Activated naive CD8-positive, alpha-beta T cell treated with anti-CD3 and anti-CD28 coated beads, Interleukin-2, amount 10 ng/mL, durations not matched to agents 7 days and 5 days (primary cell): ENCODE measurements at places on chromosomes 6 and 20. TPM values are rescaled to one million over a fixed set of nuclear protein-coding genes. Genes with fewer than 3 reads are reported as not detected.

- H3K27ac ChIP-seq: no peak overlapping the region
- H3K27me3 ChIP-seq: peaks cover 55% of the 10 kb centered on the region
- peaks cover 2% of the 10 kb centered on the region for H3K4me1 ChIP-seq
- H3K4me3 ChIP-seq: no peak overlapping the region
Observed at GRCh38 chr6:125375821-125376220, 74.1 kb upstream of the HDDC2 start.

DNA sequence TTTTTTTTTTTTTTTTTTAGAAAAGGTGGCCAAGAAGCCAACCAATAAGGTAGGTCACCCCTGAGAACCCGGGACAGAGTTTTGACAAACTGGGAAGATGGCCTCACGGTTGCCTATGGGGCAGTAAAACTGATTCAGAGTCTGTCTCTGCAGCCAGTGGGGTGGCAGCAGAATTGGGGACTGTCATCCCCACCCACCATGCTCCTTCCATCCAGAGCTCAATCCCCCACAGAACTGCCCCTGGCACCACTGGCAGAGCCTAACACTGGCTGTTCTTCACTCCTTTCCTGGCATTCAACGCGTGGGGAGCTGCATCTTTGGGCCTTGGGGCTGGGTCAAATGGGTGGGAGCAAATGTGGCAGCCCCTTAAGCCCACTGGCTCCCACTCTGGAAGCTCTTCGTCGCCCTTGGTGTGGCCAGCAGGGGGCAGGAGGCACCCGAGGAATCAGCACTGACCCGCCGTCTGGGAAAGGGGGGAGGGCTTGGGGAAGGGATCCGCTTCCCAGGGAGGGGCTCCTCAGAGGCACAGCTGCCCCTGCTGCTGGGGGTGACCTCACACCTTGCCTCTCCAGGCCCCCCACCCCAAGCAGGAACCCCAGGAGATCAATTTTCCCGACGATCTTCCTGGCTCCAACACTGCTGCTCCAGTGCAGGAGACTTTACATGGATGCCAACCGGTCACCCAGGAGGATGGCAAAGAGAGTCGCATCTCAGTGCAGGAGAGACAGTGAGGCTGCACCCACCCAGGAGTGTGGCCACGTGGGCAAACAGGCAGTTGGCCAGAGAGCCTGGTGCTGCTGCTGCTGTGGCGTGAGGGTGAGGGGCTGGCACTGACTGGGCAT is 10.4 kb downstream of the CD40 start:
- no peak overlapping the region for H3K4me3 ChIP-seq
- H3K4me1 ChIP-seq: peaks cover 6% of the 10 kb centered on the region
- DNase-seq: peak; percentile 32
- H3K27ac ChIP-seq: no peak overlapping the region
- peaks cover 12% of the 10 kb centered on the region for H3K27me3 ChIP-seq
- H3K36me3 ChIP-seq: no peaks in the 10 kb centered on the region

DNA sequence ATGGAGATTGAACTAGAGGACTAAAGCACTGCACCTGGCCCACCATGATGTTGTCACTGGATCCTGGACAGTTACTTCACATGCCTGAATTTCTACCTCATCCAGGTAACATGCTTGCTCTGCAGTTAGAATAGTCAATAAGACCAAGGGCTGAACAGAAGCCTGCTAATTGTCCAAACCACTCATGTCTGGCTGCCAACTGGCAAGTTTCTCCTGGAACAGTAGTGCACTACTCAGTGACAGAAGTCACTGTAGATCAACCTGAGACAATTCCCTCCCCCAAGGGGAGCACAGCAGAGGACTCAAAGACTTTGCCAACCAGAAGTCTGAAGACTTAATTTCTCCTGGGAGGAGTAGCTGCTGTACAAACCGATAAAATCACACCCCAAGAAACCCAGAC is 454.6 kb upstream of the MARCKS start:
- no peaks in the 10 kb centered on the region for H3K27me3 ChIP-seq
- H3K36me3 ChIP-seq: no peaks in the 10 kb centered on the region
- H3K4me3 ChIP-seq: no peak overlapping the region
- no peak for DNase-seq

DNA sequence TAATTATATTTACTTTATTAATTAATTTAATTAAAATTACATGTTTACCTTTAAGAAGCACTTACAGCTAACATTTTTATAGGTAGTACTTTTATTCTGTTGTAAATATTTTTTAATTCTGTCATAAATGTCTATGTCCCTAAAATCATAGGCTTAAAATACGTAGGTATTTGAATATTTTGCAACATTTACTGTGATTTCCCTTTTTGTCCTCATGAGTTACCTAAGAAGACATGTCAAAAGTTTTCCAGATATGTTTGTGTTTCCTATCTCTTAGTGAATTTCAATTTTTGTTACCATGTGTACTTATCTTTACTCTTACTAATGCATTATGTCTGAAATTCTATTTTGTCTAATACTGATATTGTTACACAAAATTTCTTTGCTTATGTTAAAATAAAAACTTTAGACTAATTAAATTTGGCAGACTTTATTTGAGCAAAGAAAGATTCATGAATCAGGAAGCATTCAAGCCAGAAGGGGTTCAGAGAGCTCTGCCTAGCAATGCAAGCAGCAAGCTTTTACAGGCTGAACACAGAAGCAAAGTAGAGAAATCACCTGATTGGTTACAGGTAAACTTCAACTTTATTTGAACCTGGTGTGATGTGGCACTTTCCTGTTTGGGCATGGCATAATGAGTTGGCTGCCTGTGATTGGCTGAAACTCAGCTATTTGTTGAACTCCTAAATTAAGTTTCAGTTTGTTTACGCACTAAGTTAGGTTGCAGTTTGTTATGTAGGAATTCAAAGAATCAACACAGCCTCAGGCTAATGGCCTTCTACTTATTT is 123.2 kb upstream of the TMEM170B start:
- DNase-seq: no peak
- no peaks in the 10 kb centered on the region for H3K27me3 ChIP-seq
- H3K4me3 ChIP-seq: peak overlapping the region; percentile 56
- peaks cover 43% of the 10 kb centered on the region for H3K4me1 ChIP-seq

GRCh38 chr6:70345619-70346018 is 42.7 kb upstream of the COL9A1 start:
- peaks cover 7% of the 10 kb centered on the region for H3K27me3 ChIP-seq
- H3K4me3 ChIP-seq: no peak overlapping the region
- H3K36me3 ChIP-seq: no peaks in the 10 kb centered on the region
- no peak overlapping the region for H3K27ac ChIP-seq
- H3K4me1 ChIP-seq: no peaks in the 10 kb centered on the region

GRCh38 chr6:86010915-86011786 is 368.5 kb upstream of the SYNCRIP start:
- H3K27me3 ChIP-seq: no peaks in the 10 kb centered on the region
- DNase-seq: no peak
- no peaks in the 10 kb centered on the region for H3K4me1 ChIP-seq
- no peak overlapping the region for H3K4me3 ChIP-seq
- no peak overlapping the region for H3K27ac ChIP-seq
- H3K36me3 ChIP-seq: no peaks in the 10 kb centered on the region

- peak overlapping the region; percentile 2 for H3K4me3 ChIP-seq
- H3K36me3 ChIP-seq: no peaks in the 10 kb centered on the region
- H3K4me1 ChIP-seq: no peaks in the 10 kb centered on the region
- no peak overlapping the region for H3K27ac ChIP-seq
- peaks cover 27% of the 10 kb centered on the region for H3K27me3 ChIP-seq
Observed at GRCh38 chr6:166097914-166098522, 69.6 kb downstream of the TBXT start.

DNA sequence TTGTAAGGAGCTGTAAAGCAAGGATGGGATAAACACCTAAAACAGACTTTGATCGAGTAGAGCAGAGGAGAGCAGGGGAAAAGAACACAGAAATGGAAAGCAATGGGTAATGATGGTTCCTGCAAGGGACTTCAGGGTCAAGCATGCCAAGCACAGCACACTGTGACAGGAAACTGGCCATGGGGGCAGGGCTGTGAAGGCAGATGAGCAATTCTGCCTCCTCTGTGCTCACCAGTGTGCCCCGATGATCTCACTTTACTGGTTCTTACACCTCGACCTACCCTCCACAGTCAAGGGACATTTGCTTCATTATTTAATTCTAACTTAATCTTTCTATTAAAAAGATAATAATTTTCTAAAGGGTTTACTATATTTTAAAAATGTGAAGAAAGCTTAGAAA is 21.6 kb upstream of the MYB start:
- H3K27me3 ChIP-seq: no peaks in the 10 kb centered on the region
- peaks cover 36% of the 10 kb centered on the region for H3K4me1 ChIP-seq
- no peak overlapping the region for H3K4me3 ChIP-seq
- H3K27ac ChIP-seq: no peak overlapping the region
- peak; percentile 39 for DNase-seq

- H3K27ac ChIP-seq: no peak overlapping the region
- H3K36me3 ChIP-seq: no peaks in the 10 kb centered on the region
- H3K4me3 ChIP-seq: no peak overlapping the region
- no peak for DNase-seq
- no peaks in the 10 kb centered on the region for H3K27me3 ChIP-seq
Observed at GRCh38 chr20:53809217-53809616, 215.6 kb upstream of the ZNF217 start.

GRCh38 chr20:63359937-63360849 is 956 bp downstream of the CHRNA4 start:
- H3K36me3 ChIP-seq: no peaks in the 10 kb centered on the region
- no peak for DNase-seq
- H3K27me3 ChIP-seq: peaks cover 10% of the 10 kb centered on the region
- H3K4me3 ChIP-seq: no peak overlapping the region

DNA sequence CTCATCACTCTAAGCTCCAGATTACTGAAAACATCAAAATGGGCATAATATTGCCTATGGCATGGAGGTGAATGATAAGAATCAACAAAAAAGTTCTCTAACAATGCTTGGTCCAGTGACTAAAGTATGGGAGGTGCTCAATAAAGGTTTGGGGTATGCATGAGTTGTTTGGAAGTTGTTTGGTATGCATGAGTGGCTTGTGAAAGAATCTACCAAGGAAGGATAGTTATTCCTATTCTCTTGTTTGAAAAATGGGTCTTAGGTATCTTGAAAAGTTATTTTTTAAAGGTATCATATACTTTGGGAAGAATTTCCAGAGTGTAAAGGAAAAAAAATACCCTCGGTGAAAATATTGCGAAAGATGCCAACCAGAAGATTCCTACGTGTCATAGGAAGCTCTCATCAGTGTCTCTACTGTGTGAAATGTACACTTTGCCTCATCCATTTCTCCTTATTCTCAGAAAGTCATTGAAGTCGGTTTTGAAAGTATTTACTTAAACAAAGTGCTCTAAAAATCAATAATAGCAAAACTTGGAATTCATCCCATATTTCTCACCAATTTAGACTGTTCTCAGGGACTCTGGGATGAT is 449.8 kb downstream of the ADGRB3 start:
- no peak for DNase-seq
- H3K4me3 ChIP-seq: no peak overlapping the region
- H3K4me1 ChIP-seq: no peaks in the 10 kb centered on the region
- H3K27ac ChIP-seq: no peak overlapping the region
- no peaks in the 10 kb centered on the region for H3K27me3 ChIP-seq
- H3K36me3 ChIP-seq: no peaks in the 10 kb centered on the region

Gene CABLES2
- total RNA-seq: 14.4 TPM

Gene C20orf141
- total RNA-seq: not detected

Gene NR2E1
- total RNA-seq: not detected

Gene TGM3
- total RNA-seq: not detected

Gene HLA-DQB2
- not detected for total RNA-seq

Gene FUCA2
- total RNA-seq: 13.4 TPM

Gene CAGE1
- total RNA-seq: 0.17 TPM
